ENCODE measurements at places on chromosomes 12 and 14.

DNA sequence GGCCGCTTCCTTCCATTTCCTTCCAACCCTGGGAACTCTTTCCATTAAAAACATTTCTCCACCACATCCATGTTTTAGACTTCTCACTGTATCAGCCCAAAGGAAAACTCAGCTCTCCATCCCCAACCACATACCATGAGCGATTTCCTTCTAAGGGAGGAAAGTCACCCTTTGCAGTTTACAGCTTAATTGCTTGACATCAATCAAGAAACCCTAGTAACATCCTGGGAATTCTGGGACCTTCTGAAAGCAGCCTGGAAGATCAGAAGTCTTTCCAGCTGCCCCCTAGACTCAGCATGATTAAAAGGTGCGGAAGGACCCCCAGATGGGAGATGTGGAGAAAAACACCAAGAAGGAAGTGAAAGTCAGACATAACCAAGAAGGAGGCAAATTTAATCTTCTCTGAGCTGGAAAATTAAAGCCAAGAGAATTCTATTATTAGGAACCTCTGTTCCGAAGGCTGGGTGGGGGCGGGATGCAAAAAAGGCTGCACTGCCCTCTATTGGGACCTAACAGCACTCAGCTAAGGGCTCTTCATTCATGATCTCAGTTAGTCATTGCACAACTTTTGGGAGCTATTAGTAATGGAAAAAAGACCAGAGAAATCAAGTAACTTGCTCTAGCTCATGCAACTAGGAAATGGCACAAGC, 73.3 kb upstream of the PLXNC1 start:
- H3K4me3 ChIP-seq: no peak overlapping the region
- no peaks in the 10 kb centered on the region for H3K36me3 ChIP-seq
- H3K27me3 ChIP-seq: no peaks in the 10 kb centered on the region
- H3K27ac ChIP-seq: peak overlapping the region; percentile 78

GRCh38 chr12:44833561-44833960, 42.6 kb downstream of the NELL2 start:
- no peak for DNase-seq
- no peaks in the 10 kb centered on the region for H3K27me3 ChIP-seq
- no peak overlapping the region for H3K27ac ChIP-seq
- no peaks in the 10 kb centered on the region for H3K36me3 ChIP-seq
- no peak overlapping the region for H3K4me3 ChIP-seq
- no peaks in the 10 kb centered on the region for H3K4me1 ChIP-seq

- H3K4me3 ChIP-seq: peak overlapping the region; percentile 91
- H3K27me3 ChIP-seq: no peaks in the 10 kb centered on the region
- no peaks in the 10 kb centered on the region for H3K4me1 ChIP-seq
- no peaks in the 10 kb centered on the region for H3K36me3 ChIP-seq
- peak; percentile 91 for DNase-seq
Measured at GRCh38 chr12:121797937-121798786, 4.7 kb upstream of the RHOF start.

GRCh38 chr12:16972923-16973770, 367.2 kb upstream of the LMO3 start:
- no peaks in the 10 kb centered on the region for H3K27me3 ChIP-seq
- no peaks in the 10 kb centered on the region for H3K36me3 ChIP-seq
- no peak overlapping the region for H3K4me3 ChIP-seq
- no peaks in the 10 kb centered on the region for H3K4me1 ChIP-seq
- no peak overlapping the region for H3K27ac ChIP-seq

DNA sequence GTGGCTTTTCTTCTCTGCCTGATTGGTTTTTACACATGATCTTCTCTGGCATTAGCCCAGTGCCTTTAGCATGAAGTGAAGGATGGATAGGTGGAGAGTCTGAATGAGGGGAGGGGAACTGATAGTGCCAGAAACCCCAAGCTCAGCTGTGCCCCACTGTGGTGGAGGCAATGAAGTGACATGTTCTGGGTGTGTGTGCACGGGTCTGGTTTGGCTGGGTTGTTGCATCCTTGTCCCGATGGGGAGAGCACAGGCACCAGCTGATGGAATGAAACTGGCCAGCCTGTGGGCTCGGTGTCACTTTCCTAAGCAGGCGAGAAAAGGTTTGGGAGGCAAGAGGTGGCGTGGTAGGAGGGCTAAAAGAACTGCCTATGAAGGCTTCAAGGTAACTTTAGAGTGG, 65.3 kb downstream of the CACNA1C start:
- no peak overlapping the region for H3K4me3 ChIP-seq
- no peaks in the 10 kb centered on the region for H3K27me3 ChIP-seq
- H3K36me3 ChIP-seq: peaks cover 4% of the 10 kb centered on the region
- peak overlapping the region; percentile 80 for H3K27ac ChIP-seq
- DNase-seq: peak; percentile 63

DNA sequence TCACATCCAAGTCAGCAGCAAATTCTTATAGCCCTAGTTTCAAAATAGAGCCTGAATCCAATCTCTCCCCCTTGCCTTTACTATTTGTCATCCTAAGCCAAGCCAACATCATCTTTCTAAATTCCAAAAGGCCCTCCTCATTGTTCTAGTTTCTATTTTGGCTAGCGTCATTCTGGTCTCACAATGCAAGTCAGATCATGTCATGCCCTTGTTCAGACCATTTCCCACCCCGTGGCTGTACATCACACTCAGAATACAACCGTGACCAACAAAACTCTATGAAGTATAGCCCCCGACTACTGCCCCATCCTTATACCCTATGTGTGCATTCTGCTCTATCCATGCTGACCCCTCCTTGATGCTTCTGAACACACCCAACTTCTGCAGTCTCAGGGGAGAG, 12.3 kb upstream of the GNG2 start:
- H3K27ac ChIP-seq: no peak overlapping the region
- no peak overlapping the region for H3K4me3 ChIP-seq
- H3K36me3 ChIP-seq: no peaks in the 10 kb centered on the region
- no peaks in the 10 kb centered on the region for H3K4me1 ChIP-seq

- no peaks in the 10 kb centered on the region for H3K4me1 ChIP-seq
- H3K36me3 ChIP-seq: no peaks in the 10 kb centered on the region
- H3K27ac ChIP-seq: no peak overlapping the region
- H3K27me3 ChIP-seq: no peaks in the 10 kb centered on the region
Measured at GRCh38 chr14:95173518-95173917, 16.2 kb upstream of the DICER1 start.

DNA sequence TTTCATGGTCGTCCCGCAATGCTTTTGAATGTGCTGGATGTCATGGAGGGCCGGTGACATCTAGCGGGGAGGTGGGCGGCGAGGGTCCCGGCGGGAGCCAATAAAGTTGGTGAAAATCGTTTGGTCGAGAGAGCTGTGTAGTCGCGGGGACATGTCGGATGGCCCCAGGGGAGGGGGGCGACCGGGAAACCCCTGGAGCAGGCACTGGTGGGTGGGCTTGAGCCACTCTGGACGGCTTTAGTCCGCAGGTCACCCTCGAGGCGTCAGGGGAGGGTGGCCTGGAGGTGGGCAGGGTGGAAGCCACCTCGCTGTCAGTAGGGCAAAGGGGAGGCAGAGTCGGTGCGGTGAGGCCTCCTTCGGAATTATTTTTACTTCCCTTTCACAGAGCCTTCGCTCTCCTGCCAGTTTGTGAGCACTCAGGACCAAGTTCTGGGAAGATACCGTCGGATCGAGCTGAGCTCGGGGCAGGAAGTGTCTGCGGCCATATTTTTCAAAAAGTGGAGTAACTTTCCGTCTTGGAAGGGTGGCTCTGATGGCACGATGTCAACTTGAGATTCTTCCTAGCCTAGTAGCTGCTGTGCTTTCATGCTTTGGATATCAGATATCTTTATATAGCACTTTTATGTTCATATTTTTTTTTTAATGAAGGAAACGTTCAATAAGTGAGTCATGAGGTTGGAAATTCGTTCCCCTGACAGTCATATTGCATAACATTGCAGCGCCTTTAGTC, 28.2 kb downstream of the WBP11 start:
- H3K27ac ChIP-seq: peak overlapping the region; percentile 89
- no peaks in the 10 kb centered on the region for H3K36me3 ChIP-seq
- peaks cover 42% of the 10 kb centered on the region for H3K4me1 ChIP-seq
- no peaks in the 10 kb centered on the region for H3K27me3 ChIP-seq
- H3K4me3 ChIP-seq: peak overlapping the region; percentile 82
- DNase-seq: peak; percentile 40

DNA sequence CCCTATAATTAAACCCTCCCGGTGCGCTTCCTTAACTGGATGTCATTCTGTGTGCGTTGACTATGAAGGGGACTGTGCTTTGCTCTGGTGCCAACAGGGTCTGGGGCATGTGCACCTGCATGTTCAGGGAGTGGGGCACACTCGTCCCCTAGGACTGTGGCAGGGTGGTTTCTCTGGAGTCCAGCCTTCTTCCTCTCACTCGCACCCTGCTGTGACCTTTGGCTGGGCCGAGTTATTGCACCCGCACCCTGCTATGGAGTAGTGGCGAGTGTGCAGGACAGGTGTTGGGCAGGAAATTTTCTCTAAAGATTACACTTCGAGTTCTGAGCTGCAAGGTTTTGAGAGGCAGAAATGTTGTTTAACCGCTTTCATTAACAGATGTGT, 138.9 kb downstream of the PLXNC1 start:
- H3K27ac ChIP-seq: no peak overlapping the region
- H3K27me3 ChIP-seq: no peaks in the 10 kb centered on the region
- no peak overlapping the region for H3K4me3 ChIP-seq

DNA sequence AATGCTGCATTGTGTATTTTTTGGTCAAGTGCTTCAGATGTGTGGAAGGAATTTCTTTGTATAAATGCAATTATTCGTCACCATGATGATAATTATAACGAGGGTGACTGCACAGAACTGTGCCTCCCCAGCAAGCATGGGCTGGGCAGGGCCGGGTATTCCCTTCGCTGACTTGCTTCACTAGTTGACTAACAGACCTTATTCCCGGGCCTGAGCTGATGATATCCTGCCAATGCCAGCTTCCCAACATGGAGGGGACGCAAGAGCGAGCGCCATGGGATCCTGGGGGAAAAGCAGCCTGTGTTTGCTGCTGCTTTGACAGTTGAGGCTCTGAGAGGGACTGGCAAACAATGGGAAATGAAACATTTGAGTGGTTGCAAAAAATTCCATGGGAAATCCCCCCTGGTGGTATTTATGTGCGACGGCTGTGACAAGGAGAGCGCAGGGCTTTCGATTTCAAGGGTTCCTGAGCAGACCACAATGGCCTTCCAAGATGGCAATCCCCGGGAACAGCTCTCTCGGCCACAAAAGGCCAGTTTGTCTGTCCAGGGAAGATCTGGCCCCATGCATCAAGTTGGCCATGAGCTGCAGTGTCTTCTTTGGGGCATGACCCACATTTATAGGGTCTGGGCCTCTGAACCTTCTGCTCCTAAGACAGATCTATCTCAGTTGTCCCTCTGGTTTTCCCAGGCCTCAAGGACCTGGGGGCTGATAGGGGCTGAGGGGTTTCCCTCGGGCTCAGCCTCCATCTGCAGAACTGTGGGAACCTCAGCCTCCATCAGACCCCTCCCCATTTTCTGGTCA, 21.9 kb upstream of the MAP1LC3B2 start:
- peaks cover 21% of the 10 kb centered on the region for H3K4me1 ChIP-seq
- no peak for DNase-seq
- no peaks in the 10 kb centered on the region for H3K27me3 ChIP-seq
- no peaks in the 10 kb centered on the region for H3K36me3 ChIP-seq

DNA sequence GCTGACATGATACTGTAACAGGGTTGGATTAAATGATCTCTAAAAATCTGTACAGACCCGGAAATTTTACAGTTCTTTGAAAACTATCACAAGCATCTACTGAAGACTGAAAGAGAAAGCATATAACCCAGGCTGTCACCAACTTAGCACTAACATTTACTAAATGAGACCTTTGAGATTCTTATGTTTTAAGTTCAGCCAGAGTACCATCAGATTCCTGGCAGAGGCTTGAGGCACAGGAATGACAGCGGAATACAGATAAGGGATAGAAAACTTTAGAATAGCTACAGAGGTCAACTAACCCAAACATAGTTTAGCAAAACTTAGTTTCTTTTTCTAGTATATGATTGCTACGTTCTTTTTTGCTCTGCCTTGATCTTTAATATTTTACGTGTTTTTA, 91.6 kb upstream of the FERMT2 start:
- peaks cover 10% of the 10 kb centered on the region for H3K4me1 ChIP-seq
- no peak for DNase-seq

DNA sequence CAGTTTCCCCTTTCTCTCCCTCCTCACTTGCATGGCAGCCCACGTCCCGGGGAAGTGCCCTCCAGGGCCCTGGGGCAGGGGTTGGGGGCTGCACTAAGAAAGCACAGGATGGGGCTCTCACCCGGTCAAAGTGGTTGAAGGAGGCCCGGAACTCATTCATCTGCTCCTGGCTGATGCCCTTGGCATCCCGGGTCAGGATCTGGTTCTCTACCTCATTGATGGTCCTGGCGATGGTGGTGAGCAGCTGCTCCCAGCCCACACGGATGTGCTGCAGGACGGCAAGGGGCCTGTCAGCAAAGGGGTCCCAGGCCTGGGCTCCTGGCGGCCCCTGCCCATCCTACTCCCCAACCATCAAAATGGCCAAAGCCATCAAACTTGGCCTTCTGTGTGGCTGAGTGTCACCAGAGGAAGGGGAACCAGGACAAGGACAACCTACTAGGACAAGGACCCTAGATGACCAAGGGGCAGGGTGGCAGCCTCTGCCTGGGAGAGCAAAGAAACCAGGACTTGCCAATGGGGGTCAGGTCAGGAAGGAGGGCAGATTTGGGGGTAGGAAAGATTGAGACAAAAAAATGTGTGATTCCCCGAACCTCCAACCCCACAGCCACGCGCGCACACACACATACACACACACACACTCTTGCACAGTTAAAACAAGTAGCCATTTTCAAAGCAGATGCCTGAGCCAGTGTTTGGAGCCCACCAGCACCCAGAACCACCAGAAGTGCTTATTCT, 87.1 kb upstream of the ZFP36L1 start:
- H3K4me1 ChIP-seq: no peaks in the 10 kb centered on the region
- peak overlapping the region; percentile 23 for H3K27ac ChIP-seq
- no peak for DNase-seq
- peaks cover 100% of the 10 kb centered on the region for H3K36me3 ChIP-seq

DNA sequence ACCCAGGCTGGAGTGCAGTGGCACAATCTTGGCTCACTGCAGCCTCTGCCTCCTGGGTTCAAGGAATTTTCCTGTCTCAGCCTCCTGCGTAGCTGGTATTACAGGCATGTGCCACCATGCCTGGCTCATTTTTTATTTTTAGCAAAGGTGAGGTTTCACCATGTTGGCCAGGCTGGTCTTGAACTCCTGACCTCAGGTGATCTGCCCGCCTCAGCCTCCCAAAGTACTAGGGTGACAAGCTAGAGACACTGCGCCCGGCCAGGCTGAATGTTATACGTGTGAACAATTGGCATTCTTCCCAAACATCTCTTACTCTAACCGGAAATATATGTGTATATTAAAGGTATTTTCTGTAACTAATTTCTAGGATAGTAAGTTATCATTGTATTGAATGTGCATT, 13.2 kb upstream of the LIMA1 start:
- H3K4me3 ChIP-seq: no peak overlapping the region
- no peak for DNase-seq
- H3K27me3 ChIP-seq: no peaks in the 10 kb centered on the region
- H3K4me1 ChIP-seq: no peaks in the 10 kb centered on the region
- no peak overlapping the region for H3K27ac ChIP-seq

Data from tibial artery (tissue), 4 donors.